ENCODE measurements at places on chromosomes 13 and 19. TPM values are rescaled to one million over a fixed set of nuclear protein-coding genes. Genes with fewer than 3 reads are reported as not detected.

Gene VN1R4
- total RNA-seq = not detected

- ATAC-seq = no peak
Measured at GRCh38 chr19:30304540-30304939, 67.6 kb upstream of the ZNF536 start.

GRCh38 chr19:7916103-7916954 is 1.7 kb downstream of the TGFBR3L start:
- no peak for ATAC-seq

Gene GGACT
- total RNA-seq = 1.6 TPM
